Stimulated activated CD4-positive, alpha-beta T cell treated with anti-CD3 and anti-CD28 coated beads, Interleukin-12 subunit alpha, Interleukin-12 subunit beta, amount 100 ng/mL, for 24 hours (primary cell): ENCODE measurements at places on chromosomes 7 and 10.

GRCh38 chr10:102405632-102406031 is 10.1 kb downstream of the NFKB2 start:
- no peak for DNase-seq

GRCh38 chr7:113918946-113919345 is at the start of gene PPP1R3A:
TSS of gene PPP1R3A (minus strand) at chr7:113919009. CDS start at chr7:113918996, 13 bp downstream.
- no peak for DNase-seq

- DNase-seq: no peak
These were observed 13.1 kb downstream of the FXYD4 start for GRCh38 chr10:43384252-43385221.

DNA sequence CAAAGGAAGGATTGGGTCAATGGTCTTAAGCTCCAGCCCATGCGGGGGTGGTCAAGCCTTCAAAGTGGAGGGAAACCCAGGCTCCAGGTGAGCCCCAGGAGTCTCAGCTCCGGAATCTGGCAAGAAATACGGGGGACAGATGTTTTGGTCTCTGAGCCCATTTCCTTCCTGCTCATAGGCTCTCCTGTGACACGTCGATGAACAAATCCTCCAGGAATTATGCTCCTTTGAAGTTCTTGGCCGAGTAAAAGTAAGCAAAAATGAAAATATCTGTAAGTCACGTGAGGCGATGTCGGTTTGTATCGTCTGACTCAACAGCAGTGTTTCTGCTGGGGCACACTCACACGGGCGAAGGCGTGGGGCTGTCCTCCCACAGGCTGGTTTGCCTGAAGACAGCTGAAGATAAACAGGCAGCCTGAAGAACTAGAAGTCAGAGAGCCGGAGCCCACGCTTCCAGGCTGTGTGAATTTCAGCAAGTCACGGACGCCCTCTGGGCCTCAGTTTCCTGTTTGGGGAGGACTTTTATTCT is 52.6 kb upstream of the SMNDC1 start:
- DNase-seq: peak; percentile 56

DNA sequence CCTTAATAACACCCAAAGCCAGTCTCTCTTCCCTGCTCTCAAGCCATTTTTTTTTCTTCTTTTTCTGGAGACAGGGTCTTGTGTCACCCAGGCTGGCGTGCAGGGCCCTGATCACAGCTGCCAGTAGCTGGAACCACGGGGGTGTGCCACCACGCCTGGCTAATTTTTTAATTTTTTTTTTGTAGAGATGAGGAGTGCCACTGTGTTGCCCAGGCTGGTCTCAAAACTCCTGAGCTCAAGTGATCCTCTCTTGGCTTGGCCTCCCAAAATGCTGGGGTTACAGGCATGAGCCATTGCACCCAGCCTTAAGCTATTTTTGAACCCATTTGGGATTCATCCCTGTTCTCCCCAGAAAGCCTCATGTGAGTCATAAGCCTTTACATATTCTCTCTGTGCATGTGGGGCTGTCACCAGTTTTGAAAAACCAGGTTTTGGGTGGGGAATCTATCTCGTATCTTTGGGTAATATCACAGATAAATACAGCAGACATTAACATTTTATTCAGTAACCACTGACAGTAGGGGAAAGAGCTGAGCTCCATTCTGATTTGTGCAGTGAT is 15.5 kb downstream of the ZNF487 start:
- DNase-seq: no peak

DNA sequence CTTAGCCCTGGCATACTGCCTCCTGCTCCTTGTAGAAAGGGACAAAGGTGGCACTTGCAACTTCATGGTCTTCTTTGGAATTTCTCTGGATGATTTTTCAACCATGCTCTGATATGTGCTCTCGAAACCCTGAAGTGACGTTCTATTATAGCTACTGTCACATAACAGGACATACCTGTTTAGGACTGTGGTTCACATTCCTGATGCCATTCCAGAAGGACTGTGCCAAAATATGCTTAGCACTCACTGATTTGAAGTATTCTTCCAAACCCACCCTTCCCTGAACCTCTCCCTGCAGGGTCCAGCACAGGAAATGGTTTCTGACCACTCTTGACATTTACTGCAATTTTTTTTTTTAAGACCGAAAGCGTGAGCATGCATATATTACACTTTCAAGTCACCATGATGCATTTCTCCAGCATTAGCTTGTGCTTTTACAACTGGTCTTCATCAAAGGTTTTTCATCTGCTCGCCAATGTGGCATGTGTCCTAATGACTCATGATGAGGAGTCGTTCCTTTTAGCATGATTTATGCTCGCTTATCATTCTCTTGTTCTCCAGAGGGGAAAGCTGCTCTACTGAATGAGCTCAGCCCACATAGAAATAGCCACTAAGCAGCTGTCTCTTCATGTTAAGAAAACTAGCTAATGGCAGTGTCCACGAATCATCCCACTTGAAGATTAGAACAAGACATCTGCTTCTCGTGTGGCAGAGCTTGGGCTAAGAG is 135.2 kb downstream of the ADAM12 start:
- DNase-seq: no peak

DNA sequence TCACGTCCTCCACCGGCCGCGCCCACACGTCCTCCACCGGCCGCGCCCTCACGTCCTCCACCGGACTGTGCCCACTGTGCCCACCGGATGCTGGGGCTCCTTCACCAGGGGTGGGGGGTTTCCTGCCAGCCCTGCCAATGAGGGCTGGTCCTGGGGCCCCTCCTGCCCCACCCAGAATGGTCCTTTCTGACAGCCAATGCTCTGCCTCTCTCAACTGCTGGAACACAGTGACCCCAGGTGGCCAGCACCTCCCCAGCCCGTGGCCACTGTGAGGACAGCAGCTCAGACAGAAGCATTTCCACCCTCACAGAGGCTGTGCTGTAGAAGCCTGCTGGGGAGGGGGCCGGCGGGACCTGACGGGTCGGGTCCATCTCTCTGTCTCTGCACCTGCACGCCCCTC is 90.1 kb upstream of the DNAAF5 start:
- DNase-seq: no peak

- peak; percentile 1 for DNase-seq
These were observed 42.3 kb upstream of the FOXI2 start for GRCh38 chr10:127694580-127695193.

DNA sequence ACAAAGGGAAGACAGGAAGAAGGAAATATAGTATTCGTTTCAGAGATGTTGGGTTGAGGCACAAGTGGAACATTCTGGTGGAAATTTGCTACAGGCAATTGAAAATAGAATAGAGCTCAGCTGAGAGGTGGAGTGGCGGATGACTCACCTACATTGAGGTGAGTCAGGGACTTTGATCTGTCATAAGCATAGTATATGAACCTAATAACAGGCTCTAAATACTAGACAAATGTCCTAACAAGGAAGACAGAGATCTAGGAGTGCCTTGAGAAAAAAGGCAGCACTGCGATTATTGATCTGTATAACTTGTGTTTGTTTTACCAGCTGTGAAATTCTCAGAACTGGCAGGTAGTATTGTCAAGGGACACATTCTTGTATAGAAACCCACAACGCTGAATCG is 907 bp upstream of the IFRD1 start:
- DNase-seq: peak; percentile 19

DNA sequence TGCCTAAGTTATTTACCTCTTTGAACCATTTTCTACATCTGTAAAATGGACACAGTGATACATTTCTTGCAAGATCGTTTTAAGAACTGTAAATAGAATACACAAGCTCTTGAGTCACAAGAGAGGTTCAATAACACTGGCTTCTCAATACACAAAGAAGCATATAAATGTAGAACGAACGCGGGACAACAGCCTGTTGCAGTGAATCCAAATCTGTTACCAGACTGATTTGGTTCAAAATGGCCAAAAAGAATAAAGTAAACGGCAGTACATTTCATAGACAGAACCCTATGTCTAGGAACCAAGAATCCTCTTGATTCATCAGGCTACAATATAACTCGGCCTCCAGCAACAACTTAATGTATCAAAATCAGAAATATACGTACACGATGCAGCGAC is 701 bp downstream of the MTPAP start:
- no peak for DNase-seq

DNA sequence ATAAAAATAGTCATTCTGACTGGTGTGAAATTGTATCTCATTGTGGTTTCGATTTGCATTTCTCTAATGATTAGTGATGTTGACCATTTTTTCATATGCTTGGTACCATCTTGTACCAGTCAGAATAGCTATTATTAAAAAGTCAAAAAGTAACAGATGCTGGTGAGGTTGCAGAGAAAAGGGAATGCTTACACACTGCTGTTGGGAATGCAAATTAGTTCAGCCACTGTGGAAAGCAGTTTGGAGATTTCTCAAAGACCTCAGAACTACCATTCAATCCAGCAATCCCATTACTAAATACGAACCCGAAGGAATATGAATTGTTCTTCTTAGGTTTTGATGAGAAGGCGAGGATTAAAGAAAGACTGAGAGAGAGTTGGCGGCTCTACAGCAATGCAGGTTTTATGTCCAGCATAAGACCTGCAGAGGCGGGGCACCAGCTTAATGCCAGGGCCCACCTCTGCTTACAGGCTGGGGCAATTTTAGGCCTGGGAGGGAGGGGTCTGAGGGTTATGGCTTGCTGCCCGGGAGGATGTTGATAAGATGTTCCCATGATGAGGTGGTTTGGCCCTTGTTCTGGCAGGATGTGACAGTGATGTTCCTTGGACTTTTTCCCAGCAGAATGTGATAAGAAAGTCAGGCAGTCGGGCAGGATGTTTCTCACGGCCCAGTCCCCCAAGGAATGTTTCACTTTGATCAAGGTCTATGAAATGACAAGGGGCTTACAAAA is 74.4 kb downstream of the MEST start:
- DNase-seq: no peak

- no peak for DNase-seq
These were observed 184.6 kb downstream of the JCAD start for GRCh38 chr10:29874606-29875269.

DNA sequence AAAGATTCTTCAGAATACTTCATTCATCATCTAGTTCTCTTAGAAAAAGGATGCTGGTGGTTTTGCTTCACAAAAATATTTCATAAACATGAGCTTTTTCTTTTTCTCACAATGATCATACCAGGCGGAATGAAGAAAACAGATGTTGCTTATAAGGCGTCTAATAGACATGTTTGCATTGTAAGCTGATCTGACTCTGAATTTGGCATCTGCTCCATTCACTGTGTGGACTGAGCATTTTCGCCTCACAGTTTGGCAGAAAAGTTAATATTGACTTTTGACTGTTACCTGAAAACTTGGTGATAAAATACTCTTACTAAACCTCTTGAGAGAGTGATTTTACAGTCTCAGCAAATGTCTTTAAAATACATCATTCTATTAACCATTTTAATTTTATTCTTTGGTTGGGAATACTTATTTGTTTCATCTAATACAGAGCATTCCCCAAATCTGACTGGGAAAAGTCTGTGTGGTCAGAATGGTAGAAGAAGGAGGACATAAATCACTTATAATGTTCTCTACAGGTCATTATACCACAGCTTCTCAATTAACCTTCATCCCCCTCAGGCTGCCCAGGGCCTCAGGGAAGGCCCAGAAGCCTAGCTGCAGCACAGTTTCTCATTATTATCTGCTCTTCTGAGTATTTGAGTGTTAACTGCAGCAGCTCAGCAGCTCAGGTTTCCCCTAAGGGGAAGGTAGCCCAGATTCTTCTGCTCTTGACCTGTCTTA is 121.6 kb upstream of the KAT6B start:
- DNase-seq: no peak

DNA sequence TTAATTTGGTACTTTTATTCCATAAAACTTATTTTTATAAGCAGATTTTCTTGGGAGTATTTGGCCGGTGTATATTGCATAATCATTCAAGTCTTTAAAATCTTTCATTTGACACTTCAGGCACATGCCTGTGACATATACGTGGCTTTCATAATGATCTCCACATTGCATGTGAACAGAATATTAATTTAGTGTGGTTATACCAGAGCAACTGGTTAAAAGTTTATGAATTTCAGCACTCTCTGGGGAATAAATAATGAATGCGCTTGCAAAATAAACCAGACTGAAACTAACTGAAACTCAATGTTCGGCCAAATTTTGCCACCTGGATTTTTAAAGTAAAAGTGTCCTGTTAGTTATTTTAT is 242.3 kb downstream of the GLI3 start:
- DNase-seq: no peak

- DNase-seq: no peak
These were observed 36.2 kb downstream of the NOLC1 start for GRCh38 chr10:102188298-102188940.

GRCh38 chr7:78225534-78225933 is 427.0 kb downstream of the PHTF2 start:
- DNase-seq: no peak

GRCh38 chr7:73606801-73607691 is 17.3 kb downstream of the MLXIPL start:
- DNase-seq: peak; percentile 26

DNA sequence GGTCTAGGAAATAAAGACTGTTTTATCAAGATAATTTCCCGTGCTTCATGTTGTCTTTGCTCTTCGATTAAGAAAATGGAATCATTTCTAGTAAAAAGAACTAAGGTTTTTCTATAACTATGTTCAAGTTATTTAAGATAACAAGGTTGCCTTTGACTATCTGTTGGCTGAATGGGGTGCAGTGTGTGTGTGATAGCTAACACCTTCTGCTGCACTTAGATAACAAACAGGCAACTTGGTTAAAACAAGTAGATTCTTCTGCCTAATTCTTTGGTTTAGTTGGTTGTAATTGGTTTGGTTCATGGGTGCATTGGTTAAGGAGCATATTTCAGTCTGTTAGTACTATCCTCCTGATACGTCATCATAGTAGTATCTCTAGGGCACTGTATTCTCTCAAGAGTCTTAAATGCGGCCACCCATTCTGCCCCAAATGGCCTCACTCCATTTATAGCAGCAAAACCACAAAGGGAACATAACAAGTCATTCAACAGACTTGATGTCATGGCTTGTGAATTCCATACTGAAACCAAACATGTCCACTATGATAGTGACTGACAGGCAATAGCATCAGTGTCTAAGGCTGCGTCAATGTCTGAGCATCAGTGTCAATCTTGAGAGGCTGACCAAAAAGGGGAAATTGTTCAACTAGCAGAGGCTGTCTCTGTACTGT is 55.7 kb downstream of the CCDC3 start:
- no peak for DNase-seq

- DNase-seq: no peak
These were observed 44.9 kb upstream of the CHST15 start for GRCh38 chr10:124138195-124138882.

GRCh38 chr7:41275255-41275654 is 427.6 kb downstream of the INHBA start:
- DNase-seq: no peak

DNA sequence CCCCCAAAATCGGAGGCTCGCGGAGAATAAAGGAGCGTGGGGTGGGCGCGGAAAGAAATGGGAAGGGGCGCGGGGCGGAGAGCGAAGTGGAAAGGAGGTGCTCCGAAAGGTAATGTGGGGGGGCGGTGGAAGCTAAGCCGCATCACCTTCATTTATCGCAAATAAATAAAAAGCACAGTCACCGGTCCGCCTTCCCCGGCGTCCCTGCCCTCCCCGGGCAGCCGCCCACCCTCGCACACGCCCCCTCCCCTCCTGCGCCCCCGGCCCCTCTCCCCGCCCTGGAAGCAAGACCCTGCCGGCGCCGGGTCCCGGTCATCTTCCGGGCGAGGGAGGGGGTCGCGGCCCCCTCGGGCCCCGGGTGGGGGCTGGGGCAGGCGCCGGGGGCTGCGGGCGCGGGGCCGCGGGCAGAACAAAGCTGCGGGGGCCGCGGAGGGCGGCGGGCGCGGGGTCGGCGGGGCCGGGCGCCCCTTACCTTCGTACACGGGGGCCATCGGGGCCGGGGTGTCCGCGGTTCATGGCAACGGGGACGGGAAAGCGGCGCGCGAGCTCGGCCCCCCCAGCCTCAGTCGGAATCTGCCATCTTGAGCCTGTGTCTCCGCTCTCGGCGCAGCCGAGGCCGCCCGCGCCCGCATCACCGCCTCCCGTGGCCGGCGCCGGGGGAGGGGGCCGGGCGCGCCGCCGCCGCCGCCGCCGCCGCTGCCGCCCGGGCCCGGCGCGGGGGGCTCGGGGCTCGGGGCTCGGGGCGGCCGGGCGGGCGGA is 486 bp downstream of the HIPK2 start:
- DNase-seq: peak; percentile 7
